Stimulated activated CD4-positive, alpha-beta T cell treated with anti-CD3 and anti-CD28 coated beads, Interleukin-2, amount 100 ng/mL, for 48 hours (primary cell): ENCODE measurements at places on chromosomes 1 and 21.

GRCh38 chr1:147334292-147334691 is 91.8 kb downstream of the CHD1L start:
- no peak for DNase-seq

DNA sequence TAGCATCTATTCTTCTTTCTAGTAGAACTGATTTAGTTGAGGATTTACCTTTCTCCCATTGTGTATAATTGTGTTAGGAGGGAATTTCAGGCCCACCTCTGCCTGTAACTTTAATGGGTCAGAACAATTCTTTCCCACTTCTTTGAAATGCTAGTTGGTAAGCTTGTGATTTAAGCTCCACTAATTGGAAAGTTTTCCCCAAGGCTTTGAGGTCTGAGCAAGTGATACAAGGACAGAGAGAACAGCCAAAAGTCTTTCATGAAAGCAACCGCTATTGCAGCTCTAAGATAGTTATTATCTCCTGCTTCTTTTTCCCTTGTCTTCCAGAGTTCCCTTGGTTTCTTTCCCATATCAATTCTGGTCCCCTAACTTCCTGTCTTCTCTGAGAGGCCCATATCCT is 38.7 kb upstream of the PDC start:
- DNase-seq = no peak

DNA sequence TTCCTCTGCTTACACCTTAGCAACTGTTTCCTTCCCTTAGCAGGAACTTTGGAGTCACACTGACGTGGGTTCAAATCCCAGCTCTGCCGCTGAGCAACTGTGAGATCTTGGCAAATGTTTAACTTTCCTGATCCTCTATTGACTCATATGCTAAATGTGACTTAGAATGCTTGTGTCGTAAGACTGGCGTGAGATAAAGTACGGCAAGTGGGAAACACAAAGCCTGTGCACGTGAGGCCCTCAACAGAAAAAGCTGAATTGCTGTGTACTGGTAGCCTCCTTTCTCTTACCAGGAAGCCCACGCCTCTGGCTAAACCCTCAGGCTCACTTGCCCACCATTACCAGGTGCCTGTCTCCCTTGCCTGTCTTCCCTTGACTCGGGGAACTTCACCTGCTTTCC is 135.4 kb upstream of the TNR start:
- DNase-seq = no peak

DNA sequence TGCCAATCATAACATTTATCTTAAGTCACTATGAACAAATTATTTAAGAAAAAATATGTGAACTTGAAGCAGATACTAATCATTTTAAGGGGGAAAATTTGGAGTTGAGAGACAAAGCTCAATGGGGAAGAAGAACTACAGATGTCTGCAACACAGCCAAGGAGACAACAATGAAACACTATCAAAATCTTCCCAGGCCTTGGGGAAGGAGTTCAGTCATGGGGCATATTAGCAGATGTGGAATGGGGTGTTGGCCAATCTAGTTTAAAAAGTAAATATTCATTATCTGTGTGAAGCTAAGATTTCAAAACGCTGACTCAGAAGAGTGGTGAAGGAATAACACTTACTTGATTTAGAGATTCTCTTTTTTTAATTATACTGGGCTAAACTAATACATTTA is 671.6 kb upstream of the ZP4 start:
- DNase-seq = no peak

DNA sequence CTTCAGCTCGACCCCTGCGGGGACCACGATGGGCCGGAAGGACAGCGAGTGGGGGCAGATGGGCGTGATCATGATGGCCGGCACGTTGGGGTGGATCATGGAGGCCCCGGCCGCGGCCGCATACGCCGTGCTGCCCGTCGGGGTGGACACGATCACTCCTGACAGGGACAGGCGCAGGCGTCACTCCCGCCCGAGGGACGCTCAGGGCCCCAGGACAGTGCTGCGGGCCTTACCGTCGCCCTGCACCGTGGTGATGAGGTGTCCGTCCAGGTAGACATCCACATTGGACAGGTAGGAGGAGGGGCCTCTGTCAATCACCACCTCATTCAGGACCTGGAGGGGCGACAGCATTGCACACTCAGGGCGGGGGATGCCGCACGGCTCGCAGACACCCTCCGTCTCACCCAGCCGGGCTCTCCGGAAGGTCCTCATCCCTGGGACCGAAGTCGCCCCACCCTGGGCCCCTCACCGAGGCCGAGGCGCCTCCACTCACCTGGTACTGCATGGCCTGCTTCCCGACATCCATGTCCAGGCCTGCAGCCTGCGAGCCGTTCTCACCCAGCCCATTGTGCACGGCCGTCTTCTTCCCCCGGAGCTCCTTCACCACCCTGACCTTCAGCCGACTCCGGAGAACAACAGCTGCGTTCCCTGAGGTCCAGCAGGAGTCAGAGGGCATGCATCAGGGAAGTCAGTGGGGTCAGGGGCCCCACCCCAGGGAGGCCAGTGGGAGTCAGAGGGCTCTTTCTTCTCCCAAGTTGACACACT is 24.0 kb downstream of the NADK start:
- no peak for DNase-seq

- no peak for DNase-seq
These were observed 35.3 kb upstream of the CACYBP start for GRCh38 chr1:174964261-174964971.

GRCh38 chr1:209590405-209590804 is 6.9 kb downstream of the CAMK1G start:
- DNase-seq = no peak

DNA sequence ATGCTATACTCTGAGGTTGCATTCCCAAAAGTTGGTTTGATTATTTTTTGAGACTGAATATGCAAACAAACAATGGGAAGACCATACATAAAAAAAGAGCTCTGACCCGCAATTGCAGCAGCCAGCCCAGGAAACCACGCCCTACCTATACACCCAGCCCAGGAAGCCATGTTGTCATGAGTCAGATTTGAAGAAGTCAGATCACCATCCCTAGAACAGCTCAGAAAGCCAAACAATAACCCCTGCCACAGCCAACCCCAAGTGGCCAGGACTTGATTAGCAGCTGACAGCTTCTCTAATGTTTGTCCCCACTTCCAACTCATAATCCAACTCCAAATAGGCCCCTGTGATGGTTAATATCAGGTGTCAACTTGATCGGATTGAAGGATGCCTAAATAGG is 621.9 kb downstream of the NPHP4 start:
- DNase-seq = no peak

GRCh38 chr1:103859721-103860120 is 110.0 kb downstream of the AMY1C start:
- DNase-seq = no peak

DNA sequence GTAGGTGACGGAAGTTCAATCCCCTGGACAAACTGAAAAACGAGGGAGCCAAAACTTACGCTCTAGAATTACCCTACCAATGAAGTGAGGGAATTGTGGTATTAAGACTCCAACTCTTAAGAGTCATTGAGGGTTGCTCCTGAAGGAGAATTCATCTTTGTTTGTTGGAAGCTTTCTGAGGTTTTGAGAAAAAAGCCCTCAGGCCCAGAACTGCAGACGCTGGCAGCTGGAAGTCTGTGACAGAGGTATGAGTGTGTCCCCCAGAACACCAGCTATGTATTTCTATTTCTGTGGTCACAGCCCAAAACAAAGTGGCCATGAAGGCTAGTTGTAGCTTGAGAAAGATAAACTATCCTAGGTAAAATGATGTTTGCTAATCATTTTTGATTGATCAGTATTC is 438.8 kb upstream of the B3GALT2 start:
- DNase-seq = no peak

GRCh38 chr1:183859831-183860230 is 54.9 kb downstream of the RGL1 start:
- DNase-seq = no peak

DNA sequence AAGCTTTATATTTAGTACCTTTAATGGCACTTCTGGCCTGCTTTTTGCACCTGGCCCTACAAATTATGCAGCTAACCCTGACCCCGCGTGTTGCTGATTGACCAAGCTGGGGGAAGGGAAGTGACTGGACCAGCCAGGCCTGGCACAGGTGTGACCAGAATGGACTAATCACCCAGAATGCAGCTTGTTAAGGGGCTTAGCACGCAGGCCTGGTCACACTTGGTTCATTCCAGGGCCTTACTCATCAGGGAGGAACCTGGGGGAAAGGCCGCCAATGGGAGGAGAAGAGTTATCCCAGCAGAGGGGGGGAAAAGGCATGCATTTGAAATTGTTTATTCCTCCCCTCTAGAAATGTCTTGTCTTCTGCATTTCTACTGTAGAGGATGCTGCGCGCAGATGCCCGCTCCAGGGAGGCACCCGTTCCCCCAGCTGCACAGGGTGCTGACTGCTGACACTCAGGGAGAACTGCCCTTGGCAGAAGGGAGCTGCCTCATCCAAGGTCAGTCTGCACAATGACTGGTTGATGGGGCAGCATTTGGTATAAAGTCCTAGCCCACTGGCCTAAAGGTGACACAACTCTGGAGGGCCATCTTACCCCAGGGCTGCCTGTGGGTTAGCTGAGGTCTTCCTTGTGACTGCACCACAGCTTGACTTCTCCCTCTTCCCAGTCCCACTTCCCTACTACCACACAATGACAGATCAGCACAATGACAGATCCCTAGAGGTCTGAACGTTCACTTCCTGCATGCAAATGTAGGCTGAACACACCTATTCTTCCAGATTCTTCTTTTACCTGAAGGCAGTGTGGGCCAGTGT is 29.0 kb downstream of the DHCR24 start:
- DNase-seq = no peak

DNA sequence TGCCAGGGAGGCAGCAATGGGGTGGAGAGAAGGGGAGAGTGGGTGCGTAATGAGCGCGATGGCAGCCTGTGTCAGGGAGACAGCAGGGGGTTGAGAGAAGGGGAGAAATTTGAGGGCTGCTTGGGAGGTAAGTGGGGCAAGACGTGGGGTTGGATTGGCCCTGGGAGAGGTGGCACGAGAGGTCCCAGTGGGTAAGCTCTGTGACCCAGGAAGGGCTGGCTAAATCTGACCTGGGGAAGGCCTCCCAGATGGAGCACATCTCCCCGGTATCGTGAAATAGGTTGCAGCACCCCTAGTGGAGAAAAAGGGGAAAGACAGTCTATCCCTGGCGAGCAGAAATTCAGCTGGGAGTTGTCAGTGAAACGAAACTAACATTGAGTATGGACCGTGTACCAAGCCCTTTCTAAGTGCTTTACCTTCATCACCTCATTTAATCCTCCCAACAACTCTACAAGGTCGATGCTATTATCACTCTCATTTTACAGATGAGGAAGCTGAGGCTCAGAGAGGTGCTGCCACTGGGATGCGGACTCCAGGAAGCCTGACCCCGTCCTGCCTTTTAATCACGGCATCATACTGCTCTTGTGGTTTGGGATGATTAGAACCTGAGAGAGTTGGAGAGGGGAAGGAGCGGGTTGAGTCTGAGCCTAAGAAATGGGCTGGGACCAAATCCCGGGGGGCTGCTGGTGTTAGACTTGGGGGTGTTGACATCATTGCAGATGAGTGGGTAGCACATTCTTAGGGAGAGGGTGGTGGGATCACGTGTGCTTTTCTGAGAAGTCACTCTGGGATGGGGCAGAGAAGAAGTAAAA is 56.6 kb upstream of the RPL11 start:
- no peak for DNase-seq

- peak; percentile 78 for DNase-seq
These were observed at the start of gene VPS45 for GRCh38 chr1:150067184-150068108. VPS45 (plus strand) TSS chr1:150067776; CDS start chr1:150067858, 82 bp downstream.

- DNase-seq = no peak
These were observed 4.8 kb upstream of the IFNLR1 start for GRCh38 chr1:24191860-24192259.

GRCh38 chr1:186404454-186405051 is 28.9 kb downstream of the ODR4 start:
- DNase-seq = no peak

- no peak for DNase-seq
These were observed 24.5 kb upstream of the KIRREL1 start for GRCh38 chr1:157968946-157969345.

DNA sequence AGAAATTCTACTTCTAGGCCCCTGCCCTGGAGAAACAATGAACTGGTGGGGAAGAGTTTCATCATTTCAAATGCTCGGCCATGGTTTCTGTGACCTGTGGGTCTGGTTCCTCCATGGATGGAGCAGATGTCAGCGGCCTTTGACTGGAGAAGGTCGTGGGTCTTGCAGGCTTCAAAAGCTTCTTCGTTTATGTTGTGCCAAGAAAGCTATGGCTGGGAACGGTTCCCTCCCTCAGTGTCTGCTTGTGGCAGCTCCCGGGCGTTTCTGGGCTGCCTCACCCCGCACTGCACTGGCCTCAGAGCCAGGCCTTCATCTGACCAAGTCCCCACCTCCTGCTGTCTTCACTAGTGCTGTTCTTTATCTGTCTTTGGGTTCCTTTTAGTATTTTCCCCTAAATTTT is 46.4 kb upstream of the POFUT2 start:
- no peak for DNase-seq

DNA sequence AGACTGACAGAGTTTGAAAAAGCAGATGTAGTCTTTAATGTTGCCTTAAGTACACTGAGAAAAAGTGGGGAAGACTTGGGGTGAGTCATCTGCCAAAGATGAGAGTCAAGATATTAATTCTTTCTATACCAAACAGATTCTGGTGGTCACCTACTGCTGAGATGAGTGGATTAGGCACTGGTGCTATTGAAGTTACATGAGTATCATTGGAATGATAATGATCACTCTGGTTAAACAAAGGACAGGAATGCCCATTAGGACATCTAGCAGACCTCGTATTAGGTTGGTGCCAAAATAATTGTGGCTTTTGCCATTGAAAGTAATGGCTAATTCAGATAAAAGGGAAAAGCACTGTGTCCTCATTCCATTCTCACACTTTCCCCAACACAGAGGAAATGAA is 1588.9 kb downstream of the KCNT2 start:
- no peak for DNase-seq

DNA sequence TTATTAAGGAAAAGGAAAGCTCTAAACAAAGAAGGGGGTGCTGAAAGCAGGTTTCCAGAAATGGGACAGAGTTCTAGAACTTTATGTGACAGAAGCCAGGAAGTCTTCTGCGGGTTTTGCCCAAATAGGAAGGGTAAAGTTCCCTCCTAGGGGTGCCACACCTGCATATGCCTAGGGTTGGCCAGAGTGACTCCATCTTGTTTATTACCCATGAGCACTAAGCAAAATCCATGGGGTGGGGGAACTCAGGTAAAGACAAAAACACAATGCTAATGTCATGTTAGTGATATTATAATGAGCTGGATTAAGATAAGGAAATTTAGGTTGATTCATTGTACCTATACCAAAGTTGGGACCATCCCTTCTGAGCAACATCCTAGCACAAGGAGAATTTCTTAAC is 1132.7 kb downstream of the KCNT2 start:
- no peak for DNase-seq

DNA sequence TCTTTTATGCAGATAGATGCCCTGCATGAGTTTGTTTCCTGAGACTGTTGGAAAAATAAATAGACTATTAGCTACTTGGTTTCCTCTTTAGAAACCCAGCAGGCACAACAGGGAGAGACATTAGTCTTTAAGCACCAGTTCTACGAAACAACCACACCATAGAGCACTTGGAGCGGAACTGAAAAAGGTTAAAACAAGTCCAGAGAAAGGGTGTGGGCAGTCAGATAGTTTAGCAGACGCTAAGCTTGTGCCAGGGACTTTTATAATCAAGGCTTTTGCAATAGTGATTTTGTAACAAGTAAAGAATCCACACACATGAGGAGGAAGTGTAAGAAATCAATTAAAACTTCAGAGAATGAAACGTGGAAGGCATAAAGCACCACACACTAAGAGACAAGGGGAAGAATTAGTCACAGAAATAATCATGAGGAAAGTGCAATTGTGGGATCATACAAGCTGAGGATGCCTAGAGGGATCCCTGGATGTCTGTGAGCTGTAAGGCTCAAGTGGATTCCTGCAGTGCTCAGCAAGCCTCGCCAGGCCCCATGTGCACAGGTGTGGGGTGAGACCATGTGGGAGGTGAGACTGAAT is 37.8 kb upstream of the TLR5 start:
- no peak for DNase-seq

- no peak for DNase-seq
These were observed 59.6 kb downstream of the EXTL2 start for GRCh38 chr1:100834777-100835660.
